Hematopoietic multipotent progenitor cell treated with erythropoietin and hydrocortisone succinate and interleukin-3 and kit ligand, for 8 days (in vitro differentiated cells): ENCODE measurements at places on chromosomes 3 and 15.

- no peak for DNase-seq
Measured at GRCh38 chr15:72271895-72272212, 500 bp downstream of the PARP6 start.

- no peak for DNase-seq
Measured at GRCh38 chr15:55660153-55660552, 72.0 kb upstream of the PYGO1 start.

DNA sequence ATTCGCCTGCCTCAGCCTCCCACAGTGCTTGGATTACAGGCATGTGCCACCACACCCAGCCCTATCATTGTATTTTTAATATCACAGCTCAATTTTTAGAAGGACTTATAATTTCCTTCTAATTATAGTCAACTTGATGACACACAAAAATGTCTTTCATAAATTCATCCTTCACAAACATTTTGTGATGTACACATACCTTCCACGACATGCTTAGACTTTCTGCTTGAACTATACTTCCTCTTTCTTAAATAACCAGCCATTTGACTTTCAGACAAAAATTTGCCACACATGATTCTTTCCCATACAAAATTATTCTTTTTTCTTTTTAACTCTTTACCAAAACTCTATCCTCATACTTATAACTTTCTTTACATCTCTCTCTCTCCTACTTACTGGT, 48.4 kb upstream of the CCK start:
- DNase-seq: no peak

GRCh38 chr3:184557348-184557950, 4.1 kb upstream of the EPHB3 start:
- no peak for DNase-seq

DNA sequence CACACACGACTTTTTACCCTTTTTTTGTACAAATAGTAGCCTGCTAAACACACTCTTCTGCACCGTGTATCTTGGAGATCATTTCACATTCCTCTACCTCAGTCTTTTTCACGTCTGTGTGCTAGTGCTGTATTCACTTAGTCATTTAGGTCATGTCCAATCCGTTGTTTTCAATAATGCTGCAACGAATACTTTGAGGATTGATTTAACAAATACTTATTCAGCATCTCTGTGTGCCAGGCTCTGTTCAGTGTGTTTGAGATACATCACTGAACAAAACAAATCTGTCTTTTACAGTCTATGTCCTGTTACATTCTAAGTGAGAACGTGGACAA, 882 bp downstream of the JMJD7 start:
- DNase-seq: peak; percentile 2

- DNase-seq: no peak
Measured at GRCh38 chr3:89697321-89697916, 590.0 kb downstream of the EPHA3 start.

DNA sequence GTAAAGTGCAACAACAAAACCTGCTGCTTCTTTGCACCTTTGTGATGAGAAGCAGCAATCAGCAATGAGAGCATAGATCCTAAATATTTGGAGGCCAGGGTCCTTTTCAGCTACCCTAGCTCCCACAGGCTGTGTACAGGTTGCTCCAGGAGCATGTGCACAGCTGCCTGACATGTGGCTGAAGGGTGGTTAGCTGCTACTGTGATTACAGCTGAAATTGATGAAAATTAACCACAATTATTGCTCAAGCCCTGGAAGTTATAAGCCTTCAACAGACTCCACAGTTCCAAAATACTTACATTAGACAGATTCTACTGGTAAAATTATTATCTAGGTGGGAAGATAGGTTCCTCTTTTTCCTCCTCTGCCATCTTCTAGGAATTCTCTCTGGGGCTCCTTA, 28.5 kb downstream of the COMMD2 start:
- no peak for DNase-seq

GRCh38 chr3:119145500-119146167, at the start of gene TEX55:
Gene TEX55 (plus strand): TSS chr3:119146165. CDS start chr3:119146190, 25 bp downstream.
- peak; percentile 54 for DNase-seq

DNA sequence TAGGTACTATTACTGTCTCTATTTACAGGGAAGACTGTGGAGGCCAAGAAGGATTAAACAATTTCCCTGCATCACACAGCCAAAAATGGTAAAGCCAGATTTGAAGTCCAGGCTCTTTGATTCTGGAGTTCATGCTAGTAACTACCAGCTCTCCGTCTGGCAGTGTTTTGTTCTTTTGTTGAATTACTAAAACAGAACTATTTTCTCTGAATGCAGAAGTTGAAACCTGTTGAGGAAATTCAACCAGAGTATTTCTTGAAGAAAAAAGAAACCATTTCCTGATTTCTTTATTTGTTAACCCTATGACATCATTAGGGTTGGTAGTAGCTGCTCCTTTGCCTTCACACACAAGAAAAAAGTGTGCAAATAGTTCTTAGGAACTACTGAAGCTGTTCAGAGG, 34.3 kb downstream of the CRTC3 start:
- no peak for DNase-seq

- no peak for DNase-seq
Measured at GRCh38 chr3:83567935-83568334, 1390.9 kb upstream of the CADM2 start.

DNA sequence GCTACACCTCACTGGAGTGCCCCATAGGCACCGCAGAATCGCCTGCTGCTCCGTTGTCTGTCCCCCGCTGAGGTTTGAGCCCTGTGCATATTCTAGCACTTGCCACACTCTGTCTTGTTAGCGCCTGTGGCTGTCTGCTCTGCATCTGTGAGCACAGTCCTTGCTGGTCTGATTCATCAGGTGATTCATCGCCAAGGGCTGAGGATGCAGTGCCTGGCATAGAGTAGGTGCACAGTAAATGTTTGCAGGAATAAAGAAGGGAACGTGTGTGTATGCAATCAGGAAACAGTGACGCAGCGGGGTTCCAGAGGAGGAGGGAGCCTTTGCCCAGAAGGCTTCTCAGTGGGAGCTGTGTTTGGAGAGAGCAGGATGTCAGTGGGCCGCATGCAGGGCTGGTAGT, 124.0 kb upstream of the PLXNA1 start:
- no peak for DNase-seq

- DNase-seq: no peak
Measured at GRCh38 chr3:139225548-139225947, 118.3 kb upstream of the MRPS22 start.

GRCh38 chr3:130048726-130049125, 32.9 kb upstream of the ALG1L2 start:
- peak; percentile 77 for DNase-seq

DNA sequence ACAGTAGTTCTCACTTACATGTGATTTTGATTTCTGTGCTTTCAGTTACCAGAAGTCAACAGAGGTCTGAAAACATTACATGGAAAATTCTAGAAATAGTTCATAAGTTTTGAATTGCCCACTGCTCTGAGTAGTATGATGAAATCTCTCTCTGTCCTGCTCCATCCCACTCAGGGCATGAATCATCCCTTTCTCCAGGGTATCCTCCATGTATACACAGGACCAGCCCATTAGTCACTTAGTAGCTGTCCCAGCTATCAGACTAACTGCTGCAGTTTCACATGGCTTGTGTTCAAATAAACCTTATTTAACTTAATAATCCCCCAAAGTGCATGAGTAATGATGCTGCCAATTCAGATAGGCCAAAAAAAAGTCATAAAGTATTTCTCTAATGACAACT, 38.6 kb downstream of the EPHA3 start:
- DNase-seq: no peak

DNA sequence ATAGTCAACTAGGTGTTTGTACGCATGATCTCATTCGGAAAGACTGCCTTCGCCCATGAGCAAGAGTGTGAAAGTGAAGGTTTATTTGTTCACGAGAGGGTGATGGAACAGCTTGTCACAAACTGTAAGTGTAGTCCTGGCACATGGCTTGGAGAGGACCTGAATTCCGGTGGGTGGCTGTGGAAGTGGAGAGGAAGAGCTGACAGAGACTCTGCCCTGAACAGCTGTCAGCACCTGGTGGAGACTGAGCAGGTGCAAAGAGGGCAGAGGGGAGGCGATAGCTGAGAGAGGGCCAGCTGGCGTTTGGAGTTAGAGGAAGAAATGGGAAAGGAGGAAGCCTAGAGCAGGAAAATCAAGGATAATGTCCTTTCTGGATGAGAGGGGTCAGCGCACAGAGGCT, 155.7 kb downstream of the EEFSEC start:
- DNase-seq: no peak

- DNase-seq: no peak
Measured at GRCh38 chr3:38281895-38282686, at the start of gene SLC22A14. Gene SLC22A14 (plus strand): TSS chr3:38282294. CDS start chr3:38306027, 23,733 bp downstream.

GRCh38 chr15:92510163-92510882, 116.6 kb downstream of the ST8SIA2 start:
- no peak for DNase-seq

DNA sequence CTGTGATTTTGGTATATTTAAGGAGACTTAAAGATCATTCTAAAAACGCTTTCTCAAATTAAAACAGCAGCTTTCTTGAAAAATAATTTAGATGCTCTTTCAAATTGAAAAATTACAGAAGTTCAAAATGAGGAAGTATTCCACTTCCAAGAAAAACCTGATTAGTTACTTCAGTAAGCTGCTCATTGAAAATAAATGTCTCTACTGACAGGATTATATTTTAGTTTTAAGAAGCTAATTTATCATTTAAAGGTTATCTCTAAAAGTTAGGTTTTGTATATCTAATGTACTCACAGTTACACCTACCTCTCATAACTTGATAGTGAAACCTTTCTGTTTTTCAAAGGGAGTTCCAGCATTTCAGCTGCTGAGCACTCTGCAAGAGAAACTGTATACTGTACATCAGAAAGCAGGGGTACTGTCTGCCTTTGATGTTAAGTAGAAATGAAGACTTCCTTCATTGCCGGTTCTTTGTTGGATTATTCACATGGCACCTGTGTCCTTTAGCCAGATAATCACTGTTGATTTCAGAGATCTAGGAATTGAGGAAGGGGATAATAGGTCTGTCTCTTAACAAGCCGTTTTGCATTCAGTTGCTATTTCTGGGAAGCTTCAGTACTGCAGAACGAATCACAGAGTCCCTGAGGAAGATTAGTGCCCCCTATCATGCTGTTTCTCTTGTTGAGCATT, 161.6 kb downstream of the TCF12 start:
- no peak for DNase-seq

DNA sequence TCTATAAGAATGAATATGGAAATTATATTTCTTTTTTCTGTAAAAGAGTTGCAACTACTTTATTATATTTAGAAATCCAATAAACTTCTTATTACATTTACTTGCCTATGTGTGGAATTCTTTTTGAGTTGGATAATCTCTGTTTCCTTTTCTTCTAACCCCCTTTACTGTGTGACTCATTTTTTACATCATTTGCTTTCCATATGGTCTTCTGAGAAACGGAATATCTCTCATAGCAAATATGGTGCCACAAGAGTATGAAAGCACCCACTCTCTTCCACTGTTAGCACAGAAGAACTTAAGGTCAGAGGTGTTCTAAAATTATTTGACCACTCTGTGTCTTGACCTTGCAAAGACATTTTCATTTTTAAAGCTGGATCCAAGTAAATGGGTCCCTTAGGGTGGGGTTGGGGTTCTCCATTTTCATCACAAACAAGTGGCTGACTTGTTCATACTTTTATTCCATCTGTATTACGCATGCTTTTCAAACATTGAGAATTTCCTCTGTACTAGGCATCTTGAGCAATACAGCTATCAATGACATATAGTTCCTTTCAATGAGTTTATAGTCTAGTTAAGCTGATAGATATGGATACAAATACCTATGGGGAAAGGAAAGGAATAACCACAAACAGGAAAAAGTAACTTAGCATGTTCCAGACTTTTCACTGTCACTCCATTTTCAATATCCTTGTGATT, 281.1 kb upstream of the TPRG1 start:
- DNase-seq: no peak

- peak; percentile 76 for DNase-seq
Measured at GRCh38 chr3:100254168-100254777, 6.5 kb upstream of the TBC1D23 start.

GRCh38 chr15:65801229-65801805, 9.2 kb upstream of the DENND4A start:
- peak; percentile 27 for DNase-seq

- no peak for DNase-seq
Measured at GRCh38 chr3:32757618-32758374, 60.0 kb upstream of the TRIM71 start.

- DNase-seq: no peak
Measured at GRCh38 chr15:68894208-68894607, 36.1 kb upstream of the SPESP1 start.

GRCh38 chr3:128412180-128413002, 54.3 kb downstream of the DNAJB8 start:
- DNase-seq: peak; percentile 55

- DNase-seq: no peak
Measured at GRCh38 chr3:53216723-53217122, 39.1 kb downstream of the TKT start.

DNA sequence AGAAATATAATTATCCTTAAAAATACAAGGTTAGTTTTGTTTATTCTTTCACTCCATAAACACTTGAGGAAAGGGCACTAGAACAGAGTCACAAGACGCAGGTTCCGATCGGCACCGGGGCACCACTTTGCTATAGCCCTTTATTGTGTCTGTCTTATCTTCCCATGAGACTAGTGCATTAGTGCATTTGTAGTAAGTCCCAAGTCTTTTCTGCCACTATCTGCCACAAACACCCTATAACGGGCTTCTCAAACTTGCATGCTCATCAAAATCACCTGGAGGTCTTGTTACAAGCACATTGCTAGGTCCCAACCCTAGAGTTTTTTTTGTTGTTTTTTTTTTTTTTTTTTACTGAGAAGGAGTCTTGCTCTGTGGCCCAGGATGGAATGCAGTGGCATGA, 213.1 kb downstream of the FOXP1 start:
- peak; percentile 59 for DNase-seq

DNA sequence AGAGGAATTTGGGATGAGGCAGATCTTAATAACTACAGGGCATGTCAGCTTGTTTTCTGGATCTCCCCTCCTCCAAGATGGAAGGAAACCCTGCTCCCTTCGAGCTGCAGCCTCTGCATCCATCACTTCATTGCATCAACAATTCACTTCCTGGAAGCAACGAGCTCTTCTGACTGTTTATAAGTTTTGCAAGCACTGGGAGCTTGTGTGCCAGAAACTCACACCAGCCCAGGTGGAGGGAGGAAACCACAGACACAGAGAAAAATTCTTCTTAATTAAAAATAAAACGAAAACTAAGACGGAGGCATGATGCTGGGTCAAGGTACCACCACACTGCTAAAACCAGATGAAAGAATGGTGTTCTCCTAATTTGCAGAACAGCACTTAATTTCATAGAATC, 10.6 kb downstream of the LRIG1 start:
- DNase-seq: no peak

DNA sequence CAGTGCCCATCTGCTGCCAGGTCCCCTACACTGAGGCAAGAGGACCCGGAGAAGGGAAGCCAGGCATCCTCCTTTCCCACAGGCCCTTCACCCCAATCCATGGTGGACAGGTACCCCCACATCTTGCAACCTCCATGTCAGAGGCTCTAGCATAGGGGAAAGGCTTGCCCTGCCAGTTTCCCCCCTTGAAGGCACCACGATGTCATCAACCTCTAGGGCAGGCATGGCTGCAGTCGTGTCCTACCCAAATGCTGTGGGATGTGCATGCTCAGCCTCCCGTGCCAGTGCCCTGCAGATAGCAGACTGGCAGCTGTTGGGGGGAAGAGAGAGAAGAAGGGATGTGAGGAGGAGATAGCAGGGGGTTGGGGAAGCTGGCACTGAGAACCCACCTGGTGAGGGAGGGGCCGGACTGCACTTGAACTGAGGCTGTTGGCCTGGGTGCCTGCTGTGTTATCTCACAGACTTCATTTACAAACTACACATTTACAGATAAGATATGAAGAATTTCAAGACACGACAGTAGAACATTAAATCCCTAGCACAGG, 197.5 kb downstream of the ADAMTS9 start:
- DNase-seq: peak; percentile 84
